HS-5 (cell line): ENCODE measurements at places on chromosomes 12 and 14.

GRCh38 chr12:87920139-87920538, 109.1 kb downstream of the C12orf50 start:
- no peak for DNase-seq

GRCh38 chr12:10395390-10395998, 5.7 kb upstream of the KLRK1 start:
- peak; percentile 26 for DNase-seq

- no peak for DNase-seq
Measured at GRCh38 chr14:66752109-66752508, 244.2 kb downstream of the GPHN start.

- DNase-seq, result no peak
Measured at GRCh38 chr12:130737731-130738130, 21.6 kb upstream of the RIMBP2 start.

GRCh38 chr14:20470603-20470901, 1.3 kb downstream of the PNP start:
- DNase-seq, result no peak

GRCh38 chr14:91361233-91361811, 56.3 kb downstream of the CCDC88C start:
- peak; percentile 64 for DNase-seq

DNA sequence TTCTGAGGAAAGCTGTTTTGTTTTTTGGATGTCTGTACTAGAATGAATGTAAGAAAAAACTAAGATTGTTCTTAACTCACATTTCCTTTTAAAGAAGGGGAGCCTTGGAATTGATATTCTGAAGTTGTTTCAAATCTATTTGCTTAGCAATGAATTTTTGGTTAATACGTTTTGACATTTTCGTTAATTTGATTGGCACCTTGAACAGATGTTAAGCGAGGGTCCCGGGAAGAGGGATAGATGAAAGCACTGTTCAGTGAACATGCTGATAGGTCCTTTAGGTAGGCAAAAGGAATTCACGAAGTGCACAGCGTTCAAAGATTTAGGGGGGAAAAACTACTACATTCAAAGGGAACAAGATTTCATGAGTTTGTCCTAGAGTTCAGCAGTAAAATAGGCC, 1.7 kb downstream of the SLC39A9 start:
- DNase-seq, result no peak

GRCh38 chr12:112530941-112531340, 112.2 kb downstream of the PTPN11 start:
- DNase-seq, result no peak

- DNase-seq, result no peak
Measured at GRCh38 chr12:15777355-15778012, 11.7 kb downstream of the EPS8 start.
